ENCODE measurements at places on chromosomes 11 and 22.

- peak; percentile 71 for DNase-seq
Measured at GRCh38 chr11:100574894-100575769, 112.0 kb upstream of the ARHGAP42 start.

GRCh38 chr11:55324500-55324899 is 18.5 kb upstream of the OR4A16 start:
- DNase-seq = no peak

- DNase-seq = no peak
Measured at GRCh38 chr11:465896-466530, 15.9 kb downstream of the PTDSS2 start.

GRCh38 chr11:43997022-43997660 is 50.6 kb upstream of the ACCSL start:
- no peak for DNase-seq

DNA sequence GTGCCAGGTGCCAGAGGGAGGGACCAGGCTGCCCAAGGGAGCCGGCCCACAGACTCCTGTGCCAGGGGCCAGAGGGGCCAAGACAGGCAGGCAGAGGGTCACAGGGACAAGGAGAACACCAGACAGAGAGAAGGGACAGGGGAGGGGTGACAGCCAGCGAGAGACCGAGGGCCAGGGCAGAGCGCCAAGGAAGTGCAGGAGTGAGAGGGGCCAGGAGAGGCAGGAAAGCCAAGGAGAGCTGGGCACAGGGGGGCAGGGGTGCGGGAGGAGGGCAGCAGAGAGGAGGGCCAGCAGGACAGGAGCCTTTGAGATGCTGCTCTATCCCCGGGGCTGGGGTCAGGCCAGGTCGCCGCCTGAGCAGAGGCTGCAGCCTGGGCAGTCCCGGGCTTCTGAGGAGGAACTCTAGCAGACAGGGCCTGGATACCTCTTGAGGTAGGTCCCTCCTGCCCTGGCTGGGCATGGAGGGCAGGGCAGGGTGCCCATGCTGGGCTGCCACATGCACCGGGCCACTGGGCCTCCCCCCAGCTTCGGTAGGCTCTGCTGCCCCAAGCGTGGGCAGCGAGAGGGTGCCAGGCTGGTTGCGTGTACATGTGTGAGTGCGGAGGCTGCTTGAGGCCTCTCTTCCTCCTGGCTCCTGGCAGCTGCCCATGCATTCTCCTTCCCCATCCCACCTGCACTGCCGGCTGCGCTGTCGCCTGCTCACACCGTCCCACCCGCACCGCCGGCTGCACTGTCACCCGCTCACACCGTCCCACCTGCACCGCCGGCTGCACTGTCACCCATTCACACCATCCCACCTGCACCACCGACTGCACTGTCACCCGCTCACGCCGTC is 12.2 kb downstream of the LSP1 start:
- no peak for DNase-seq

GRCh38 chr11:69463995-69464960 is 17.2 kb upstream of the LINC01488 start:
- DNase-seq = no peak
